ENCODE measurements at places on chromosomes 12 and 14.
A peak's percentile ranks its signal among the peaks of the same experiment; 100 is the strongest.

GRCh38 chr12:49985981-49986380 is 13.2 kb downstream of the AQP6 start:
- DNase-seq, result no peak

DNA sequence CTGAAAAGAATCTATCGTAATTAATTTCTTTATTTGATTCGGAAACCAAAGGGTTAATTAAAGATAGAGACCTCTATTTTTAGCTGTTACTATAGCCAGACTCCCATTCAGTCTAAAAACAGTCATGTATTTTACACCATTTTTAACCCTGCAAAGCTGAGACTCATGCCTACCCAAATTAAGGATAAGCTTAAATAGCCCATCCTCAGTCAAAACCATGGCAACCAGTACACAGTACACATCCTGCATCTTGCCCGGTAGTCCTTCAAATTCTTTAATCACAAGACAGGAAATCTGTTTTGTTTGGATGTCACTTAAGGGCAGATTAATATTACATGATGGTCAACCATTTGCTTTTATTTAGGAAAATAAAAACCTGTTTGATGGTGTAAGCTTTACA is 25.5 kb upstream of the KCNK10 start:
- DNase-seq, result no peak

- no peak for DNase-seq
Observed at GRCh38 chr12:44874981-44875416, 1.1 kb downstream of the NELL2 start.

GRCh38 chr12:97752129-97752528 is 289.5 kb downstream of the RMST start:
- no peak for DNase-seq

GRCh38 chr14:85247071-85247470 is 282.9 kb upstream of the FLRT2 start:
- no peak for DNase-seq

DNA sequence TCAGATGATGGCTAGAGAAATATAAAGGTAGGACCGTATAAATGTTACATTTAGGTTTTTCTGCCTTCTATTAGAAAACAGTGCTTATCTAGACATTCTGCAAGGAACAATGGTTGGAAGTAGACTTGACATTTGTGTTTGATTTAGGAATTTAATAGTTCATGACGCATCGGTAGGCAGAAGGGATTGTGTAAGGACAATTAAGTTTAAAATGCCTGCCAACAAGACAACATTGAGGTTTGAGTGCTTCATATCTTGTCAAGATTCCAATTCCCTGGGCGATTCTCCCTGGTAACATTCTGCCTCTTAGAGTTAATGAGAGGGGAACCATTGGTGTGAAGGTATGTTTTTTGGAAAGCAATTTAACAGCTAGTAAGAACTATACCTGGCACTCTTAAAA is 186.8 kb upstream of the RBM19 start:
- DNase-seq, result no peak

- DNase-seq, result peak; percentile 85
Observed at GRCh38 chr12:122871851-122872780, 23.8 kb downstream of the VPS37B start.

DNA sequence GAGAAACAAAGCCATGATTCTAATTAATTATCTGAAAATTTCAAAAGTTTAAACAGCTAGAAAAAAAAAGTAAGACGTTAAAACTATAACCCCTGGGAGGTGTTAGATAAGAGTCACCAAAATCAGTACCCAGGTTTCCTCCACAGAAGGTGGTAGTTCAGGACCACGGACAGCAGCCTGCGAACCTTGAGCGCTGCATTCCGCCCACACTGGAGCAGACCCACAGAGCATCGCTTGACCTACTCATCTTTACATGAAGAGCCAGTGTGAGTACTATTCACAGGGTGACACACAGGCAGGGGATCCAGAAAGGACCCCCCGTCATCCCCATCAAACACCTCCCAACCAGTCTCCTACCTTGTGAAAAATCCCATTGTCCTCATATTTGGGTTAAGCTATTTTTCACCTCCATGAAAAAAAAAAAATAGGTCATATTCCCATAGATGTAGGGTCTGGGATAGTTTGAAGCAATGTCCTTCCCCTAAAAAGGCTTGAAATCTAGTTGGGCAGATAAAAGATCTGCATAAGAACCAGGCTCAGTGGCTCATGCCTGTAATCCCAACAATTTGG is 8.8 kb upstream of the CHGA start:
- no peak for DNase-seq

GRCh38 chr14:94360945-94361565 is 27.3 kb downstream of the SERPINA1 start:
- DNase-seq, result no peak

DNA sequence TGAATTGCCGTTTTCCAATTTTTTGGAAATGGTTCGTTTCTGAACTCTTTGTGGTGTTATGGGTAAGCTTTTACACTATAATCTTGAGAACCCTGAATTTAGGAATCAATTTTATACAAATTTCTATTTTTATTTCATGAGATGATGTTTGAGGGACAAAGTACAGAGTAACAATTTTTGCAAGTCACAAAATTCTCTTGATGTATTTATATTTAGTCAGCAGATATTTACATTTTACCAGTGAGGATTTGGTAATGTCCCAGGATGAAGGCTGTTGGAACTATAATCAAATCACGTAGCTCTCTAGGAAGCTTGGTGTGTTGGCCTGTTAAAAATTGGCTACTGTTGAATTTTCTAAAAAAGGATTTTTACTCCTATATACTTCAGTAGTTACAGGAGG is 24.2 kb downstream of the GPATCH2L start:
- DNase-seq, result no peak

DNA sequence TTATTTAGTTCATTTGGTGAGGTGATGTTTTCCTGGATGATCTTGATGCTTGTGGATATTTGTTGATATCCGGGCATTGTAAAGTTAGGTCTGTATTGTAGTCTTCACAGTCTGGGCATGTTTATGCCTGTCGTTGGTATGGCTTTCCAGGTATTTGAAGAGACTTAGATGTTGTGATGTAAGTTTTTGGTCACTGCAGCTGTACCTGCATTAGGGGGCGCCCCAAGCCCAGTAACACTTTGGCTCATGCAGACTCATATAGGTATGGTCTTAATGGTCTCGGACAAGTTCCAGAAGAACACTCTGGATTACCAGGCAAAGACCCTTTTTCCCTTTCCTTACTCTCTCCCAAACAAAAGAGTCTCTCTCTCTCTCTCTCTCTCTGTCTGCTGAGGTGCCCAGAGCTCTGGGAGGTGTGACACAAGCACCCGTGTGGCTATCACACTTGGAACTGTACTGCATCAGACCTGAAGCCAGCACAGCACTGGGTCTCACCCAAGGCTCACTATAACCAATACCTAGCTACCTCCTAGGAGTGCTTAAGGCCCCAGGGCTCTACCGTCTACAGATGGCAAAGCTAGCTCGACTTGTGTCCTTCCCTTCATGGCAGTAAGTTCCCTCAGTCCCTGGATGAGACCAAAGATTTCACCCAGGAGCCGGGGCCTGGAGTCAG is 425.8 kb upstream of the ATXN7L3B start:
- no peak for DNase-seq

DNA sequence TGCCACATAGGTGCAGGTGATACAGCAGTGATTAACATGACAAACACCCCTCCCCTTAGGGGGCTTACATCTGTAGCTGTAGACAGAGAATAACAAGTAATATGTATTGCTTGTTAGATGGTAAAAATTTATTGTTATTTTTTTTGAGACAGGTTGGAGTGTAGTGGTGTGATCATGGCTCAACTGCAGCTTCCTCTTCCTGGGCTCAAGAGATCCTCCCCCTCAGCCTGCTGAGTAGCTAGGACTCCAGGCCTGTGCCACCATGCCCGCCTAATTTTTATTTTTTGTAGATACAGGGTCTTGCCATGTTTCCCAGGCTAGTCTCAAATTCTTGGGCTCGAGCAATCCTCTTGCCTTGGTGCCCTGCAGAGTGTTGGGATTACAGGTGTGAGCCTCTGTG is 19.8 kb downstream of the DIP2B start:
- DNase-seq, result no peak

DNA sequence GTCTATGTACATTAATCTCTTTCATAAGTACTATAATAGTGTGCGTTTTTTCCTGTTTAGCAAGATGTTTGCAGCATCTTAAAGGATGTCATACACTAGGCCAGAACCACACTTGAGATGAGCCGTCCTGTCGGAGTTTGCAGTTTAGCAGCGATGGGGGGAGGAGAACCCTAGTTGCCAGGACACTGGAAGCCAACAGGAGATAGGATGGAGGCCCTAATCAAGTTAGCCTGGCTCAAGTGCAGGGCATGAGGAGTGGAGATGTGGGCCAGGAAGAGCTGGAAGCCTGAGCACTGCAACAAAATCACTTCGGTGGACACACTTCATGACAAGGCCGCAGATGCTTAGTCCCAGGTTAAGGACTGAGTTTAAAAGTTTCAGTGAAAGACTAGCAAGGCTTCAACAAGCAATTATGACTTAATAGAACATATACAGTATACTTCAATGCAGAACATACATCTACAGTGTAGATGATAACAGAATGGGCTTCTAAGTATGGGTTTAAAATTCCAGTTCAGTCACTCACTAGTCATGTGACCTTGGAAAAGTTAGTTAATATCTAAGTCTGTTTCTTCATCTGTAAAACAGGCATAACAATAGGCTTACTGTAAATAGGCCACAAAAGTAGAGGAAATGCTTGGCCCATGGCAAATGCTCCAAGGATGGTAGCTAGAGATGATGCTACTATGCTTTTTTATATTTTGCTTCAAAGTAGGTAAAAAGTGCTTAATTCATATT is 77.1 kb downstream of the PTPN21 start:
- no peak for DNase-seq

DNA sequence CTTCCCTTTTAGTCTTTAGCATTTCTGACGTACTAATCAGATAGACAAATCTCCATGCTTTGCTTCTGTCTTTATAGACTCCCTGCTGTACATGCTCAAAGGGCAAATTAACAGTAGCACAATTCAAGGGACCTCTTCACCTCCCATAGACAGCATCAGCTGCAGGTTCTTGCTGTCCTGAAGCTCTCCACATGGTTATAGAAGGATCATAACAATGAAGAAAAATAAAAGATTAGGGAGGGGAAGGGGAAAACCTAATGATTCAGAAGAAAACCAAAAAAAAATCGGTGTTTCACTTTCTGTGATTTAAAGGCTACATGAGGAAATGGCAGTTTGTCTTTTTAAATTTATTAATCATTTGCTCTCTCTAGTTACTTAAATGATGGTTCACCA is 155.5 kb downstream of the PTCSC3 start:
- DNase-seq, result no peak

DNA sequence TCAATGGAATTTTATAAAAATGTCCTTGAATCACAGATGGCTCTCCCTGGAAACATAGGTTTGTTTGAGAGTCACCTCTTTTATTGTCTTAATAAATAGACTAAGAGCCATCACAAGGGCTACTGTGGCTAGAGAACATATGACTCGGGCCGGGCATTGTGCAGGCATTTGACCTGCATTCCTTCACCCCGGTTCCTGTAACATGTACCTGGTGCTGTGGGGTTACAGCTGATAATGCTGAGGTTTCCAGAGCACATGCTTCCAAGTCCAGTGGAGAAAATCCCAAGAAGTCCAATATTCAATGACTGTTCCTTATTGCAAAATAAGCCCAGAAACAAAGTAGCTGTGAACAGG is 1.0 kb upstream of the ACACB start:
- no peak for DNase-seq

GRCh38 chr12:57470286-57470969 is 9.2 kb downstream of the ARHGAP9 start:
- no peak for DNase-seq

GRCh38 chr12:22518060-22518719 is 26.2 kb downstream of the C2CD5 start:
- no peak for DNase-seq

- DNase-seq, result no peak
Observed at GRCh38 chr12:89328151-89329030, 23.9 kb downstream of the DUSP6 start.

GRCh38 chr12:122085591-122085990 is 7.0 kb downstream of the MLXIP start:
- DNase-seq, result no peak

DNA sequence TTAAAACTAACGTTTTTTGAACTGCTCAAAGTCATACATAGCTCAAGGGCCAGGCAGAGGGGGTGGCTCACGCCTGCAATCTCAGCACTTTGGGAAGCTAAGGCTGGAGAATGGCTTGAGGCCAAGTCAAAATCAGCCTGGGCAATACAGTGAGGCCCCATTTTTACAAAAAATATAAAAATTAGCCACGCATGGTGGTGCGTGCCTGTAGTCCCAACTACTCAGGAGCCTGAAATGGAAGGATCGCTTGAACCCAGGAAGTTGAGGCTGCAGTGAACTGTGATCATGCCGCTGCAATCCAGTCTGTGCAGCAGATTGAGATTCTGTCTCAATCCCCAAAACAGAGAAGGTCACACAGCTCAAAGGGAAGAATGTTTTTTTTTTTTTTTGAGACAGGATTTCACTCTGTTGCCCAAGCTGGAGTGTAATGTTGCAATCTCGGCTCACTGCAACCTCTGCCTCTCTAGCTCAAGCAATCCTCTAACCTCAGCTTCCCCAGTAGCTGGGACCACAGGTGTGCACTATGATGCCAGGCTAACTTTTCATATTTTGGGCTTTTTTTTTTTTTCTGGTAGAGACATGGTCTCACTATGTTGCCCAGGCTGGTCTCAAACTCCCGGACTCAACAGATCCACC is 2.9 kb downstream of the RBM23 start:
- DNase-seq, result no peak

DNA sequence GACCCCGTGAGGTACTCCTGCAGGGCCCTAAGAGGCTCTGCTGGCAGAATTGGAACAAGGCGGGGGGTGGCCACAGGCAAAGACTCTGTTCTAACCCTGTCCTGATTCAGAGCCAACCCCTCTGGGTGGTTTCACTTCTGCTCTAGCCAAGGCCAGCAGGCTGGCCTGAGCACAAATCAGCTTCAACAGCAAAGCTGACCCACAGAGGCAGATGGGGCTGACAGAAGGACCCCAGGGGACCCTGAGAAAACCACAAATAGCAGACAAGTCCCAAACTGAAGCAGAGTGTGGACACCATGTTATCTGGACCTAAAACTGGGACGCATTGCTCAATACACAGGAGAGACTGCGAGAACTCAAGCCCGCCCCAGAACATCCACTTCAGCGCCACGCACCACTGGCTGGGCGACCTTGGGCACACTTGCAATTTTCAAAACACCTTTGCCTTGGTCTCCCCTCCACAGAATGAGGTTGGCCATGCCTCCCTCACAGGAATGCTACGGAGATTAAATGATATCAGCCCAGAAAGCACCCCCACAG is 76.4 kb upstream of the DICER1 start:
- no peak for DNase-seq

- no peak for DNase-seq
Observed at GRCh38 chr14:42353315-42353714, 746.6 kb downstream of the LRFN5 start.

All from skin of body (tissue), 3 donors.